ENCODE measurements at places on chromosomes 7 and 10.

DNA sequence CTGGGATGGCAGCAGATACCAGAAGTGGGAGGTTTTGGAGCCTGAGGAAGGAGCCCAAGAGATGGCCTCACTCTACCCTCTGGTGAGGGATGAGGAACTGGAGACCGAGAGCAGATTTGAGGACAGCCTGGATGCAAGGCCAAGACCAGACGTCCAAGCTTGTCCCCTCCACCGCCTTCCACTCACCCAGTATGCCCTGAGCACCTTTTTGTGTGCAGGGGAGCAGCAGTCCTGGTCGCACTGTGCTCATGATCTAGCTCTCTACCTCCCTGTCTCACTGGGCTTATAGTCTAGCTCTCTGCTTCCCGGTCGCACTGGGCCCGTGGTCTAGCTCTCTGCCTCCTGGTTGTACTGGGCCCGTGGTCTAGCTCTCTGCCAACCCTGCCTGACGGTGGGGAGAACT is 33.6 kb upstream of the CHST15 start:
- no peak for DNase-seq

GRCh38 chr7:45593877-45594276 is 19.7 kb downstream of the ADCY1 start:
- no peak for DNase-seq

DNA sequence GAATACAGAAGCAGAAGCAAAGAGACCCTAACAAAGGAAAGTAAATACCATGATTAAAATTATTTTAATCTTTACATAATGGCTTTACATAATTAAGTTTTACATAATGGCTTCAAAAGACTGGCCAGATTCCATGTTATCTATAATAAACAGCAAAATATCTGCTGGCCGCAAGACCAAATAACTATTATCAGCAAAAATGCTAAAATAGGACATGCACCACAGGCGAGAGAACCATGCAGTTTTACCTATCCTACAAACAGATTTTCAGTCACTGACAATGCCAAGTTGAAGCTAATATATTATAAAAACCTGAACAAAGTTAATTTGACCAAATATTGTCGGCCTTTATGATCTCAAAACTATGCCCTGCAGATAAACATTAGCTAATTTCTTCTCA is 34.2 kb upstream of the ANLN start:
- DNase-seq: no peak

DNA sequence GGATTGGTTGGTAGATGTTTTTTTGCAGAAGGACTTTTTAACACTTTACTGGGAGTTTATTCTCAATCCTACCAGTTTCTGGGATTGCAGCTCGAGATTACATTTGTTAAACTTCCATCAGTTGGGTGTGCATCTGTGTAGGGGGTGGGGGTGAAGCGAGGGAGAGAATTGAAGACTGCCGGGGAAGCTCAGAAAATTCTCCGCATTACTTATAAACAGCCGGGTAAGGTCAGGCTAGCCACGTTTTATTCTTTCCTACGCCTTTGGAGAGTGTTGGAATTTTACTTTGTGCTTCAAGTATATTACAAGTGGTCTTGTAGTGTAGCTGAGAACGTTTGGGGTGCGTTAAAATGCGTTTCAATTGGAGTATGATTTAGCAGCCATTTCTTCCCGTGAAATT is 1.1 kb downstream of the PALS2 start:
- no peak for DNase-seq

DNA sequence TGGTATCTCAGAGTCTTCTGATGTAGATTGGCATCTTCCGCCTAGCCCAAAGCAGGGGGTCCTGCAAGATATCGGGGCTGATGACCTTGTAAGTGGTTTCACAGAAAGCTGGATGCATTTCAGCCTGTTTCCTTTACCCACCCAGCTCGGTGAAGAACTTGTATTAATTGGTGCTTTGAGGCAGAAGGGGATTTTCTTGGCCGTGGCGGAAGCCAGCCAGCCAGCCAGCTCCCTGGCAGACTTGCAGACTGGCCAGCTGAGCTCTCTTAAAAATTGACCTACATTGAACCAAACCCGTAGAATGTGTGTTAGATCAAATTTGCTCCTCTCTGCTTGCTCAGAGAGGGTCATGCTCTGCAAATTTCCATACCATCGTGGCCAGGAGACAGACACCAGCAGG is 218.4 kb downstream of the ADAM12 start:
- no peak for DNase-seq

DNA sequence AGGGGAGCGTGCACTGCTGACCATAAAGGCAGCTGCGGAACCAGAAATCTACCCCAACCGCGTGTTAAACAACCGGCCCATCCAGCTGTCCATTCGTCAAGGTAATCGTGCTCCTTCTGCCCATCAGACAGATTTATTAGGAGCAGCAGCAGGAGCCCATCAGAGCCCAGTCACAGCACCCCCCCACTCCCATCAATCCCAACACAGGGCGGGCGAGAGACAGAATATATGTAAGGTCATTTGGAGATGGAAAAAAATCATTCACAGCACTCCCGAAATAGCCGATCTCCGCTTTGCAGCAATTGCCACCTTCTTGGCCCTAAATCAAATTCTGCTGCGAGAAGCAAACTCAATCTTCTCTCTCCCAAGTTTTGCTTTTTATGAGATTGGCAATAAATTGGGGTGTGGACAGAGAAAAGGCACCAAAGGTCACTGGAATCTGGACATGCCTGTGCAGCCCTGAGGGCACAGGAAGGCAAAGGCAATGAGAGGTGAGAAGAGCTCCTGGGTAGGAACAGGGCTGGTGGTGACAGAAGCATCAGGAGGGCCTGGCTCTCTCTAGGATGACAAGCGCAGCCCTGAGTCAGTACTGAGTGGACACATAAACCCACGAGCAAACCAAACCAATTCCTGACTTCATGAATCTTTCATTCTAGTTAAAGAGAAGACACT is 145.0 kb upstream of the ZMIZ1 start:
- no peak for DNase-seq

Data from hippocampal formation (tissue), 2 donors.